ENCODE measurements at places on chromosomes 6 and 20.

DNA sequence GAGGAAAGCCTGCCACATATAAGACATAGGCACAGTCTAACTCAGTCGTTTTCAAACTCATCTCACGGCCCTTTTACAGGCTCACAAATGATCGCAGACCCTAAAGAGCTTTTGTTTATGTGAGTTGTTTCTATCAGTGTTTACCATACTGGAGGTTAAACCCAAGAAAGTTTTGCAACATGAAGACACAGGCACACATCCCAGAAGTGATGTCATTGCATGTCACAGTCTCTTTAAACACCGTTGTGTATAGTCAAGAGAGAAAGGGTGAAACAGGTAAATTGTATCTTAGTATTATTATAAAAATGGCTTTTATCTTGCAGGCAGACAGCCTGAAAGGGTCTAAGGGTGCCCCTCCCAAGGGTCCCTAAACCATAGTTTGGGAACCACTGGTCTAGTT, 96.7 kb downstream of the BACH2 start:
- no peak for DNase-seq

GRCh38 chr6:152625213-152625612, 11.9 kb downstream of the SYNE1 start:
- no peak for DNase-seq

DNA sequence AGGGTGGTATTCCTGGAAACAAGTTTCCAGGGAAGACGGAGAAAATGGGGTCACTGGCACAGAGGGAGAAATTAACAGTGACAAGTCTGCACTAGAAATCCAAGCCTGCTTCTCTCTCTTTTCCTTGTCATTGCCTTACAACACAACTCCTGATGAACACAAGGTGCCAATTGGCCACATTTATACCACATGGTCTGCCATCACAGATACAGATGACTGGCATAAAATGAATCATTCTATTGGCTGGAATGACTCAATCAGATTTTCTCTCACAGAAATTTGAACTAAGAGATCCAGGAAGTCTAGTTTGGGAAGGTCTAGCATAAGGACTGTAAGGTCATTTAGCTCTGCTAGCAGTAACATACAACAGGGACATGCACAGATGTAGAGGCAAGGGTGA, 190.3 kb downstream of the LINC00237 start:
- DNase-seq: no peak

DNA sequence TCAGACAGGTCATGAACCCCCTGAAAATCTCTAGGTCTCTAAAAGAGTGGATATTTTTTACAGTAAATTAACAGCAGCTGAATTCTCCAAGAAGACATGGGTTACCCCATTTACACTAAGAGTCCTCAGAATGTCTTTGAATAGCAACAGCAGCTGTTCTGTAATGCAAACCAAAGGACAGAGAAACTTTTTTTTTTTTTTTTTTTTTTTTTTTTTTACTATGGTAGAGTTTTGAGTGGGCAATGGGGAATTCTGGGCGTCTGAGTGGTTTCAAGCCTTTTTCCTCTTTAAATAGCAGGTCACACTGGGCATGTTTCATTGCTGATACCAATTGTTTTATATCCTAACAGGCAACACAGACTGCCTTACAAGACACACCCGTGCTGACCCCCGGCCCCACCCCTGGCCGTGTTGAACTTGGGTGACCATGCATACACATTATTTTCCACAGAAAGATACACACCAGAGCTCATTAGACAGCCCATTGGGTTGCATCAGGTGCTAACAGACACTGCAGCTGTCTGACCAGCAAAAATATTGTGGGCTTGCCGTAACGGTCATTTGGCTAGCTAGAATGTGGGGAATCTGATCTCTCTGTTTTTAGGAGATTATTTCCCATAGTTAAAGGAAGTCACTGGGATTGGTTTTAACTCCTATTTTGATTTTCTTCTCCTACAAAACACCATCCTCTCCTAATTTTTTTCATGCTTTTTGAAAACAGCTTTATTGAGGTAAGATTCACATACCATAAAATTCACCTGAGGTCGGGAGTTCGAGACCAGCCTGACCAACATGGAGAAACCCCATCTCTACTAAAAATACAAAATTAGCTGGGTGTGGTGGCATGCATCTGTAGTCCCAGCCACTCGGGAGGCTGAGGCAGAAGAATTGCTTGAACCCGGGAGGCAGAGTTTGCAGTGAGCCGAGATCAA, 26.7 kb upstream of the IRF4 start:
- no peak for DNase-seq

GRCh38 chr6:43284991-43285781, 12.9 kb upstream of the SLC22A7 start:
- peak; percentile 69 for DNase-seq

- DNase-seq: no peak
Measured at GRCh38 chr6:25089442-25089841, 153.7 kb upstream of the RIPOR2 start.

GRCh38 chr6:165597821-165598220, 65.2 kb downstream of the PDE10A start:
- no peak for DNase-seq

DNA sequence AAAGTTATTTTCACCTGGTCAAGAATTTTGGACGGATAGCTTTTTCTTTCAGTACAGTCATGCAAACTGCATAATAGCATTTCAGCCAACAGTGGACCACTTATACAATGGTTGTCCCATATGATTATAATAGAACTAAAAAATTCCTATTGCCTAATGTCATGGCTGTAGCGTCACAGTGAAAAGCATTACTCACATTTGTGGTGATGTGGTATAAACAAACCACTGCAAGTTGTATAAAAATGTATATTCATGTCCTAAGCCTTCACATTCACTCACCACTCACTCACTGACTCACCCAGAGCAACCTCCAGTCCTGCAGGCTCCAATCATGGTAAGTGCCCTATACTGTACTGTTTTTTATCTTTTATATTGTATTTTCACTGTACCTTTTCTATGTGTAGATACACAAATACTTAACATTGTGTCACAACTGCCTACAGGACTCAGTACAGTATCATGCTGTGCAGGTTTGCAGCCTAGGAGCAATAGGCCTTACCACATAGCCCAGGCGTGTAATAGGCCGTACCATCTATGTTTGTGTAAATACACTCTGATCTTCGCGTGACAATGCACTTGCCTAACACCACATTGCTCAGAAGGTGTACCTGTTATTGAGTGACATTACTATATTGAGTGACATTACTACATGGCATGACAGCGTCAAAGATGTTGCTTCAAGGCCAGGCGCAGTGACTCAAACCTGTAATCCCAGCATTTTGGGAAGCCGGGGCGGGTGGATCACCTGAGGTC, 17.9 kb downstream of the ABHD12 start:
- no peak for DNase-seq

- no peak for DNase-seq
Measured at GRCh38 chr6:25217829-25218228, 61.3 kb upstream of the CARMIL1 start.

DNA sequence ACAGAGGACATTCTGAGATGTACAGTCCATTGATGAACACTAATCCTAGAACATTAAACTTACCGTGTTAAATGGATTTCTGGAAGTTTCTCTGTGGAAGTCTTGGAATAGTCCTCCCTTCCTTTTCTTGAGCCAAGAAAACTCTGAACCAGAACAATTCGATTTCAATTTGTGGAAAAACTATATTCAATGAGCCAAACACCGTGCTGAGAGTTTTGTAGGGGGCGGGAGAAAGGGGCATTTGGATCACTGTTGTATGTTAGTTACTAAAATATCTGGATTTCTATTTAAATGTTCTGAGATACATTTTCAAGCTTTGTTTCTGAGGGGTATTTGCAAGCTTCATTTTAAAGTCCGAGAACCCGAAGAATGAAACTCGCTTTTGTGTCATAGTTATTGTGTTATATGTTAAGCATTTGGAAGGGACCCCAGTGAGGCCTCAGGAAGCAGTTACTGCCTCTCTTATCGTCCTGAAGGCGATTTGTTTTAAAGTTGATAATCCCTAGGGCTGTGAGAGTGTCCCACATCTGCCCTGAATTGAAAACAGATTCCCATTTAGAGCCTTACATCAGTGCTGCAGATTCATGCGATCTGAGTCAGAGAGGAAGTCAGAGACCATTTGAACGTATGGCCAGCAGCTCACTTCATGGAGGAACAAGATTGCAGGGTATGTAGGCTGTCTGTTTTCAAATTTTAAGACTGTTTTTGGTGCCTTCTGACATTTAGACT, 70.8 kb upstream of the SASH1 start:
- no peak for DNase-seq

- DNase-seq: no peak
Measured at GRCh38 chr6:84663866-84664265, 100.5 kb downstream of the TBX18 start.

- DNase-seq: no peak
Measured at GRCh38 chr6:138538390-138539031, 39.2 kb upstream of the NHSL1 start.

DNA sequence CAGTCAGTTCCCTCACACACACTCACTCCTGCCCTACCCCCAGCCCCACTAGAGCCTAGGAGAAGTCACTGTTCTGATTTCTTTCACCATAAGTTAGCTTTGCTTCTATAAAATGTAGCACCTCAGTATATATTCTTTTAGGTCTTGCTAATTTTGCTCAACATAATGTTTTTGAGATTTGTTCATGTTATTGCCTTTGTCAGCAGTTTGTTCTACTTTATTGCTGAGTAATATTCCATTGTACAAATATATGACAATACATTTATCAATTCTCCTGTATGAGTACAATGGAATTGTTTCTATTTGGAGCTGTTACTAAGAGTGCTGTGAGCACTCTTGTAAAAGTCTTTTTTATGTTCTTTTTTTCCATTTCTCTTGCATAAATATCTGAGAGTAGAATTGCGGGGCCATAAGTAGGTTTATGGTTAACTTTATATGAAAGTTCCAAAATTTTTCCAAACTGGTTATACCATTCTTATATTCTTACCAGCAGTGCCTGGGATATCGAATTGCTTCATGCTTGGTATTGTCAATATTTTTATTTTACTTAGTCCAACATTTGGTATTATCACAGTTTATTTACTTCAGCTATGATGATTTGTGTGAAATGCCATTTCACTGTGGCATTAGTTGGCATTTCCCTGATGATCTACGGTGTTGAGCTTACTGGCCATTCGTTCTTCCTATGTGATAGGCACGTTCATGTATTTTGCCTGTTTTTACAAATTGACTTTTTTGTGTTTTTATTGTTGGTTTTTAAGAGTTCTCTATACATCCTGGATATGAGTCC, 25.3 kb downstream of the EDN1 start:
- DNase-seq: no peak
